ENCODE measurements at places on chromosomes 13 and 19.

- DNase-seq: no peak
These were observed 3.6 kb upstream of the CACNG8 start for GRCh38 chr19:53958823-53959757.

DNA sequence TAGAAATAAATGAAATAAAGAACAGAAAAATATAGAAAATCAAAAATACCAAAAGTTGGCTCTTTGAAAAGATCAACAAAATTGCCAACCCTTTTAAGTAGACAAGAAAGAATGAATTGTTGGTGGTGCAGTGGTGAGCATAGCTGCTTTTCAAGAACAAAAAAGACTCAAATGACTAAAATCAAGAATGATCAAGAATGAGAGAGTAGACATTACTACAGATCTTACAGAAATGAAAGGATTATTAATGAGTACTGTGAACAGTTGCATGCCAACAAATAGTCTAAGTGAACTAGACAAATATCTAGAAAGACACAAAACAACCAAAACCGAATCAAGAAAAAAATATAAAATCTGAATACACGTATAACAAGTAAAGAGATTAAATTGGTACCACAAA lies 53.9 kb downstream of the FNDC3A start:
- DNase-seq: no peak

DNA sequence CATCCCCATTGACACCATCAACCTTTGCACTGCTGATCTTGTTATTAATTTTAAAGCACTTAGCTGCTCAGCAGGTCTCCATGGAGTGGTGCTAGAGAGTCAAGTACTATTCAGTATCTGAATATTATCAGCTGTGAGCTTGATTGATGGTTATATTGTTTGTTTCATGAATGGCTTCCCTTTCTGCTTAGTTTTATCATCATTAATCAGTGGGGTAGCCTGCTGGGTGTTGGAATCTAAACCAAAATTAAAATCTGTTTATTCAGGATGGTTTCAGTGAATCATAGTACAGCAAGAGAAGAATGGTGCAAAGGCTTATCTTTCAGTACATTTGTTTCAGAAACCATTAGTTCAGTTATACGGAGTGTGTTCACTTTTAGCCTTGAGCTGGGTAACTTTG lies 42.5 kb upstream of the SCEL start:
- DNase-seq: peak; percentile 67

GRCh38 chr19:8325454-8325853 lies 4.2 kb downstream of the RPS28 start:
- DNase-seq: no peak

DNA sequence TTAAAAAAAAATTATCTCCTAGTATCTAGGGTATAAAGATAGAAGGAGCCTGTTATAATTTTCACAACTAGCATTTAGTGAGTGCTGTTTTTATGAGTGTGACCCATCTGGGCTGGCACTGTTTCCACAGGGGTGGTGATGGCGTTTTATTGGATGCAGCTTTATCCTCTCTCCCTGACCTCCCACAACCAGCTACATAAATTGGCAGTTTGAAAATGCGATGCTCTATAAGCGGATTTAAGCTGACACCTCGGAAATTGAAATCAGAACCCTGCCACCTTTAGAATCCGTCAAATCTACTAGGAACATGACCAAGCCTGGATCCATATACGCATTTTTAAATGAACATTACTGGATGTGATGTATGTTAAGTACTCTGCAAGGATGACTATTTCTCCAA lies 44.9 kb downstream of the MYO16 start:
- no peak for DNase-seq
